ENCODE measurements at places on chromosomes 16 and 17. TPM values are rescaled to one million over a fixed set of nuclear protein-coding genes. Genes with fewer than 3 reads are reported as not detected.

- DNase-seq, result no peak
These were observed 29.9 kb downstream of the PIEZO1 start for GRCh38 chr16:88754912-88755744.

DNA sequence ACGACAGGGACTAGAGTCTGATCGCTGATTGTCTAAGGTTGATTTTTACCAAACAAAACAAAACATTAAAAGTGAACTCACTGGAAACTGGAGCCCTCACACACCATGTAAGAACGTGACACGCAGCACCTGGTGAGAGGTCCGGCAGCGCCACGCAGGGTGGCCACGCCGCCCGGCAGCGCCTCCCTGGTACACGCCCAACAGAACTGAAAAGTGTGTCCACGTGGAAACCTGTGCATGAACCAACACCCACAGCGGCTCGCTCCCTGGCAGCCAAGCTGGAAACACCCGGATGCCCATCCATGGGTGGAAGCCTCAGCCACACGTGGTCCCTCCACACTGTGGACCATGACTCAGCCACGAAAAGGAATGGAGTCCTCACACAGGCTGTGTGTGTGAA is 9.1 kb downstream of the GALNS start:
- no peak for DNase-seq

Gene ABCA6
- 16.3 TPM for total RNA-seq

DNA sequence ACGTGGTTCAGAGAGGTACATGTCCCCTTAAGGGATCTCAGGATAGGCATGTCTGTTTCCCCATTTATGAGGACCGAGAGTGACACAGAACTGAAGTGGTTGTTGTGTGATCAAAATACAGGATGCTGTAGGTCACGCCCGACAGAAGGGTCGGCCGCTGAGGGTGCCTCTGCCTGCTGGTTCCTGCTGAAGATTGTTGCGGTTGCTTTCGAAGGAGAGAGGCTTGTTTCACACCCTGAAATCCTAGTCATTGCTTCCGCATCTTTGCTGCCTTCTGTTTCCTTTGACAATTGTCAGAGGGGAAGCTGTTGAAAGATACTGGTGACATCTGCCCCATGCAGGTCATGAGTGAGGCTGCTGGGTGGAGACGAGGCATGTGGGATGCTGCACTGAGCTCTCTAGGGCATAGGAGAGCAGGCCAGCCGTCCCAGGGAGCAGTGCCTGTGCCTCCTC is 3.8 kb upstream of the NAT9 start:
- DNase-seq, result no peak

- DNase-seq, result no peak
These were observed 254.3 kb upstream of the TNRC6C start for GRCh38 chr17:77704048-77704815.

DNA sequence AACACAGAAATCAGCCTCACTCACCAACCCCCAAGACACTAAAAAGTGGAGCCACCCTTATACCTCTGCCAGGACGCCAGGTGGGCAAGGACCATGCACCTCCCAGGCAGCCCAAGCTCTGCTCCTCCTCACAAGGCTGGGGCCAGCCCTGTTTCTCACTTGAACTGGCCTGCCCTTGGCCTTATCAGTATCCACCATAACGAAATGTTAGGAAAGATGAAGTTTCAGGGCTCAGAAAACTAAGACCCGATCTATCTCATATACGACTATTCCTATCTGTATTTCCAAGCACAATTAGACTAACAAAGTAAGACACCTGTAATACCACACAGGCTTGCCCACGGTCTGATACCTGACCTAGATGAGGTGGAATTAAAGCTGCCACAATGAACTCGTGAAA is 6.9 kb downstream of the FBXO31 start:
- DNase-seq, result no peak

Gene SULT1A4
- total RNA-seq, result 2.0 TPM

All from lower leg skin (tissue), 4 donors.